Substantia nigra (tissue), 51 donors: ENCODE measurements at places on chromosomes 7 and 10.

DNA sequence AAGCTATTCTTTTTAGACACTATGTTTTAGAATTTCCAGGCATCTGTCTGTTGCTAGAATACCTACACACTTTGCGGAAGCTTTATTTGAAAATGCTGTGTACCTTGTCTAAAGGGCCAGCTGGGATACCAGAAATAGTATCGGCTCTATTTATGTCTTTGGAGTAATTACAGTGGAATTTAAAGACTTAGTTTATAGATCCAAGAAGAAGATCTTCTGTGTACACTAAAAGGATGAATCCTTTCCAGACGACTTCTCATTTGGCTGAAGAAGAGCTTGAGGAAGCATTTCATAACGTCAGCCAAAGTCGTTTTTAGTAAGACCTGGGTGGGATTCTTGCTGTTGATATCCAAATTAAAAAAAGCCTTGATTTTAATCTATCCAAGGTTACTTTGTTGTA is 365.9 kb downstream of the INHBA start:
- DNase-seq = no peak

GRCh38 chr10:29056729-29057128 is 232.1 kb upstream of the LYZL1 start:
- no peak for DNase-seq

DNA sequence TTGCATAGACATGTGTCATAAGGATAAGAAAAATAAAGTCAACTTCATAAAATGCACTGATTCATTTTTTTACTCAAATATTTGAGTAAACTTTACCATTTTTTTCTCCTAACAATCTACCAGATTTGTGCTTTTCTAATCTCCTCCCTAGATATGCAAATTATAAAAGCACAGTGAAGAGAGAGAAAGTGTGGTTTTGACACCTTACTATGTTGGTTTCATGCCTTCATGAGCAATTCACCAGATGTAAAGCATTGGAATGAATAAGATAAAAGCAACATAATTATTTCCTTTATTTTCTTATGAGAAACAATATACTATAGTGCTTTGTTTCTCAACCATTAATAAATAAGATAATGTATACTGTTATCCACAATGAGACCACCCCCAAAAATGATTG is 432.5 kb upstream of the PCDH15 start:
- no peak for DNase-seq

GRCh38 chr10:123962756-123963530 is 71.3 kb upstream of the CPXM2 start:
- no peak for DNase-seq

DNA sequence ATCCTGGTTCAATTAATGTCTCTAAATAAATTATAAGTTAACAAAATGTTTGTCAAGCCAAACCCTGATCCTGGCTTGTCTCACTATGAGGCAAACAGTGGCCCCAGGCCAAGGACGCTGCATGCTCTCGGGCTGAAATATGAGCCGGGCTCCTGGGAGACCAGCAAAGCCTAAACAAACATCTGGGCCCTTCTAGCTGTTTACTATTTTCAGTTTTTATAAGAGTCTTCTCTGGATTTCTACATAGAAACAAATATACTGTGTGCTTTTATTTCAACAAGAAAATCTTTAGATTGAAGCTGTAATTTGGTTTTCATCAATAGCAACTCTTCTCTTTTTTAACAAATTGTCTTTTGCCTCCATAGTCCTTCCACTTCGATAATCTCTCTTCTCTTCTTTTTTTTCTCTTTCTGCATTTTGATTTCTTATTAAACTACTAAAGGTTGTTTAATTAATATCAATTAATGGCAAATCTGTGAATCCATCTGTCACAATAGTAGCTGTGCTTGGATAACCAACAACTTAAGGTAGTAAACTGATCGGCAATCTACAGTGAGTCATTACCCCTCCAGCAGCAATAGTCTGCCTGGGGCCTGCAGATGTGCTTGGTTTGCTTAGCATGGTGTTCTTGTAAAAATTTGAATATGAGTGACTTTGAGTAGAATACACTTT is 83.3 kb upstream of the DNAJC1 start:
- peak; percentile 58 for DNase-seq
